ENCODE measurements at places on chromosomes 5 and 9.

DNA sequence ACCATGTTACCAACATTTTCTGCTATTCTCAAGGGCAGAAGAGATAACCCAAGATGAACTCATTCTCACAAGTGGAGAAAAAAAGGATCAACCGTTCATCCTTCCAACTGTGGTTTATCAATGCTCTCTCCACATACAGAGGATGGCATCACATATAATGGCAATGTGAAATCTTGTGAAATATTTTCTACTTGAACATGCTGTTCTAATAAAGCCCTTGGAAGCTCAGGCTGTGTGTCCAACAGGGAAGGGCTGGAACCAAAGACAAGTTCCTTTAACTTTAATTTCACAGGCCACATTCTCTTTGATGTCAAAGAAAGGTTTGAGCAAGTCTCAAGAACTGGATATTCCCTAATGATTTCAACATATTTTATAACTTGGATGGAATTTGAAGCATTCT is 230.5 kb downstream of the SPOCK1 start:
- no peak for DNase-seq

DNA sequence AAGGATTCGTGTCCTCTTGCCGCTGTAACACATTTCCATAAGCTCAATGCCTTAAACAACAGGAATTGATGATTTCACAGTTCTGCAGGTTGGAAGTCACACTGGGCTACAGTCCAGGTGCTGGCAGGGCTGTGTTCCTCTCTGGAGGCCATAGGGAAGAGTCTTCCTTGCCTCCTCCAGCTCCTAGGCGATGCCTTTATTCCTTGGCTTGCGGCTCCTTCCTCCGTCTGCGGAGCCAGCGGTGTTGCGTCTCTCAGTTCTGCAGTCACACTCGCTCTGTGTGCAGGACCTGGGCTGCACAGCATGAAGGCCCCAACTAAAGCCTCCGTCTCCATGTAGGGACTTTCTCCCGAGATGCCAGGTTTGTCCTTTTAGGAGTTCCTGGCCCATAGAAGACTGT is 70.0 kb downstream of the IL6ST start:
- no peak for DNase-seq

- no peak for DNase-seq
These were observed 112.9 kb upstream of the FER start for GRCh38 chr5:108634617-108635288.

DNA sequence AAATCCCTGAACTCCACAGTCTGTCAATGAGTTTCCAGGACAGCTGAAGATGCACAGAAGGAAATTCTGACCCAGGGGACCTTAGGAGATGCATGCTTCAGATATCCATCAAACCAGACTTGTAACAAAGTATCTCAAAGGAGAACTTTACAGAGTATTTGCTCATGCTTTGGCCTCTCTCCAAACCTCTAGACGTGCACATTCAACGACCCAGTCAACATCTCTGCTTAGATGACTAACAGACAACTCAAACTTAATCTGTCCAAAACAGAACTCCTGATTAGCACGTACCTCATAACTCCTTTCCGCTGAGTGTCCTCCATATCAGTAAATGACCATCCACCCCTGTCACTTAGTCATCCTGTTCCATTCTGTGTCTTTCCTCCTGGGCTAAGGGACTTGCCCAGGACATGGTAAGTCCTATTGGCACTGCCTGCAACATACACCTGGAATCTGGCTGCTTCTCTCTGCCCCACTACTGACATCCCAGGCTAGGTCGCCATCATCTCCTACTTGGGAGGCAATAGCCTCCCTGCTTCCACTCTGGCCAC is 107.4 kb downstream of the LMNB1 start:
- DNase-seq, result no peak

DNA sequence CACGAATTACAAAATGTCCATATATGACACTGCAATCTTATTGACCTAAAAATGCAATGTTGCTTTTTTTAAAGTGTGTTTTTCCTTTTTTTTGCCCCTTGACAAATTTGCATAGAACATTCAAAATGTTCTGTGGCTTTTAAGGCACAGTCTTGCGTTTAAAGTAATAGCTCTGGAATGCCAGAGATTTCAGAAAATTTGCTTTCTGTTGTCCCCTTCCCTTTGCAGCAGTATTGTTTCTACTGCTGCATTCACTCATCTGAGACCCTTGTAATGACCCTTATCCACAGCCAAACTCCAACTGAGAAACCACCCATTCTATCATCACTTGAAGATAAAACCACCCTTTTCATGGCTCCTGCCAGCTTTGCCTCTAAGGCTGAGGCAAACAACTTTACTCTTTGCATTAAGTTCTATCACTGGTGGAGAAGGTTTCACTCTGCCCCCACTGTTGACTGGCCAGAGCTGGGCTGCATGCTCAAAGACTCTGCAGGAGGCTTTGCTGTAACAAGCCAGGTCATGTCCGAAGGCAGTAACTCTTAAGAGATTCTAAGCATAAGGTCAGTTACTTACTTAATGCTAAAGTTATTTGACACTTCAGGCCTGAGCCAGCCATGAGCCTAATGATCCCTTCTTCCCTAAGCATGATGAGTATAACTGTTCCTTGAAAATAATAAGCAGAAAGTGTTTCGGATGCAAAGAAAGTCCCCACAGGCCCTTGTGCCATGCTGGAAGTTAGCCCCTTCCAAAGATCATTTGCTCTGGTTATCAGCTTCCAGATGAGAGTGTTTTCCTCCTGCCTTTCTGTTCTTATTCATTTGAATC is 101.9 kb downstream of the CD180 start:
- no peak for DNase-seq

- DNase-seq, result no peak
These were observed 64.4 kb downstream of the FAM114A2 start for GRCh38 chr5:153974131-153974812.

DNA sequence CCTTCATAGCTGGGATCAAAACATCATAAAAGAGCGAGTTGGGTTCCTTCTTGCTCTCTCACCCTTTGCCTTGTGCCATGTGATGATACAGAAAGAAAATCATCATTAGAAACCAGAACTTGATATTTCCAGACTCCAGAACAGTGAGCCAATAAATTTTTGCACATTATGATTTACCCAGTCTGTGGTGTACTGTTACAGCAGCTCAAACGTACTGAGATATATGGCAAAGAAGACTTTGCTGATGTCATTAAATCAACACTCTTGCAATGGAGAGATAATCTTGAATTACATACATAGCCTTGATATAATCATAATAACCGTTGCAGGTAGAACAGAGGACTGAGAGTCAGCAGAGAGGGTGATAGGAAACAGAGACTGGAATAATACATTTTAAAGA is 1271.6 kb downstream of the CDH12 start:
- DNase-seq, result no peak

DNA sequence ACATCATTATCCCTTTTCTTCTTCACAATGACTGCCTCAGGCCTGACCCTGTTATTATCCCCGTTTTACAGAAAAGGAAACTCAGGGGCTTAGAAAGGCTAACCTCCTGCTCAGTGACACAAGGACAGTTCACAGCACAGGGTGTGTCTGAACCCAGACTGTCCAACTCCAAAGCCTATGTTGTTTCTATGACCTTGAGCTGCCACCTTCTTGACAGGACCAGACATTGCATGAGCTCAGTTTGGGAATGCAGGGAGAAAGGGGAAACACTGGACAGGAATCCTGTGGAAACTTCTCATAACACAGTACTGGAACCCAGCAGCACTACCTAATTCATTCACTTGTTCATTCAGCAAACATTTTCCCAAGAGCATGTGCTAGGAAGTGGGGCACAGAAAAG is 472.8 kb downstream of the CDK5RAP2 start:
- DNase-seq, result no peak

GRCh38 chr5:9789777-9790176 is 159.6 kb upstream of the TAS2R1 start:
- DNase-seq, result no peak

- no peak for DNase-seq
These were observed 2.6 kb downstream of the EBF1 start for GRCh38 chr5:159096924-159097783.

- no peak for DNase-seq
These were observed 491 bp downstream of the OR1N1 start for GRCh38 chr9:122526602-122527001.

GRCh38 chr5:65830856-65831255 is 95.5 kb upstream of the ERBIN start:
- DNase-seq, result no peak
